Stimulated activated CD4-positive, alpha-beta T cell treated with anti-CD3 and anti-CD28 coated beads, Interleukin-15, amount 100 ng/mL, for 48 hours (primary cell): ENCODE measurements at places on chromosomes 16 and 17.

DNA sequence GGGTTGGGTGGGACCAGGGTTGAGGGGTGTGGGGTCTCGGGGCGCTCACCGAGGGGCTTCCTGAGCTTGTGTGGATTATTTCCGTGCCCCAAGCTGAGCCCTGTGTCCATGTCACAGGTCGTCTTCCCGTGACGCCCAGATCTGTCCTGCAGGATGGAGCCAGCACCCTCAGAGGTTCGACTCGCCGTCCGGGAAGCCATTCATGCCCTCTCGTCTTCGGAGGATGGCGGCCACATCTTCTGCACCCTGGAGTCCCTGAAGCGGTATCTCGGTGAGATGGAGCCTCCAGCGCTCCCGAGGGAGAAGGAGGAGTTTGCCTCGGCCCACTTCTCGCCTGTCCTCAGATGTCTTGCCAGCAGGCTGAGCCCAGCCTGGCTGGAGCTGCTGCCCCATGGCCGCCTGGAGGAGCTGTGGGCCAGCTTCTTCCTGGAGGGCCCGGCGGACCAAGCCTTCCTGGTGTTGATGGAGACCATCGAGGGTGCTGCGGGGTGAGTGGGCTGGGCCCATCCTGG, 1.0 kb downstream of the TELO2 start:
- DNase-seq, result no peak

DNA sequence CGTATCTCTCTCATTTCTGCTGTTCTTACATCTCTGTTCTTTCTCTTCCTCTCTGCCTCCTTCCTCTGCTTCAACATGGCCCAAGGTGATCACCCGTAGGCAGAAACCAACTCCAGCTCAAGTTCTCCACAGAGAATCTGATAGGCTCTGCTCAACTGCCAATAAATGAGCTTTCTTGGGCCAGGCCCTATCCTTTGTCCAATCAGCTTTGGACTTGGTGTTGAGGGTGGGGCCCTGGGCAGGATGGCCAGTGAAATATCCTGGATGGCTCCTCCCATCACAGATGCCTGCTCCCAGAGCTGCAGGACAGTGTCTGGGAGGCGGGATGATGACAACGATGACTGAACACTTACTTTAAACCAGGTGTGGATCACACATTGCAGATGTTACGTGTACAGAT, 17.4 kb upstream of the BRD7 start:
- no peak for DNase-seq

DNA sequence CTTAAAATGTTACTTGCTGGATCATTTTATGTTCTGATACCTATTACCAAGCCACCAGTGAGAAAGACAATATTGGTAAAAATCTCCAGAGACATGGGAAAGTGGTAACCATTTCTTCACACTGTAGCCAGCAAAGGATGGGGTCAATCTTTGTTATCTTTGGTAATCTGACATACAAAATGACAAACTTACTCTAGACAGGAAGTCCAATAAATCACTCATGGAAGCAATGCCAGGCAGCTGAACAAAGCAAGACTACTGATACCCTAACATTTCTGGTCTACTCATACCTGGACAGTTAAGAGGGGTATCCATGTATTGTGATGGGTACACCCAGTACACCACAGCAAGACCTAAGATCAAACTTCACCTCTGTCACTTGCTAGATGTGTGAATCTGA, 19.0 kb downstream of the GRB2 start:
- DNase-seq, result no peak

DNA sequence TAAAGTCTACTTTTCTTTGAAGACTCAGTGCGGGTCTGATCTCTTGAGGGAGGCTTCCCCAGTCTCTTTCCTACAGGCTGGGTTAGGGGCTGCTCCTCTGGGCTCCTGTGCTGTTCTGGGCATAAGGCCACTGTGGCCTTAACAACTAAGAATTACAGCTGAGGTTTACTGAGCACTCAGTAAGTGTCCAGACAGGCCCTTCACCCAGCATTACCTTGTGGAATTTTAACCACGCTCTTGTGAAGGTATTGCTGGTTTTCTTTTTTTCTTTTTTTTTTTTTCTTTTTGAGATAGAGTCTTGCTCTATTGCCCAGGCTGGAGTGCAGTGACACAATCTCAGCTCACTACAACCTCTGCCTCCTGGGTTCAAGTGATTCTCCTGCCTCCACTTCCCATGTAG, 3.6 kb upstream of the CA4 start:
- DNase-seq, result no peak

DNA sequence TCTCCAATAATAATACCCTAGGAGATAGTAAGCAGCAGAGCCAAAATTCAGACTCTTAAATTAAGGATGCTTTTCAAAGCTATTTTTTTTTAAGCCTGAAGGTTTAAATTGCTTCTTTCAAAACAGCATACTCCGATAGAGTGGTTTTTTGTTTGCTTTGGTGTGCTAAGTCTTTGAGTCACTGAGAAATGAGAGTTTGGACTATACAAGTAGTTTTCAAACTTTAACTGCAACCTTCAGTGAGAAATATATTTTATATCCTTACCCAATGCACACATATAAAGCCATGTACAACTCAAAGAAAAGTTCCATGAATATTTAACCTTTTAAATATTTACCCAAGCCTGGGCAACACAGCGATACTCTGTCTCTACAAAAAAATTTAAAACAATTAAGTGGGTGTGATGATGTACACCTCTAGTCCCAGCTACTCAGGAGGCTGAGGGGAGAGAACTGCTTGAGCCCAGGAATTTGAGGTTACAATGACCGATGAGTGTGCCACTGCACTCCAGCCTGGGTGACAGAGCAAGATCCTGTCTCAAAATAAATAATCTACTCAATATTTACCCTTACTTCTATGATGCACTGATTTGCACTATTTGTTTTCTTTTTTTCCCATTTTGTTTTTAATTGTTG, 19.2 kb downstream of the DCUN1D3 start:
- DNase-seq, result no peak

GRCh38 chr17:71163121-71163812, 957.6 kb upstream of the SOX9 start:
- DNase-seq, result no peak

DNA sequence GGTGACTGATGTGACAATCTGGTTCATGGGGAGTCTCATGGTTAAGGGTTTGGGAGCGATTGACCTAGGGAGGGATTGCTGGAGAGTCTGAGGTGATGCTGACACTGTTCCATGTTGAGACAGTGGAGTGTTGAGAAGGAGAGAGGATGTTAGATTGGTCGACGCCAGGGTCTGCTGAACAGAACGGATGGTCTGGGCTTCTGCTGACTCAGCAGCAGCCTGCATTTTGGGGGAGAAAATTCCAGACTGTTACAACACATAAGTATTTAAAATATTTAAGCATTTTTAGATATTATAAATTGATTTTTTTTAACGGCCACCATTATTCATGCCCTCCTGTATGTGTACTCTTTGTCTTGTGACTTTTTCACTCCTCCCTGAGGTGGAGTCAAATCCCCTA, 107.2 kb downstream of the TOX3 start:
- DNase-seq, result no peak

DNA sequence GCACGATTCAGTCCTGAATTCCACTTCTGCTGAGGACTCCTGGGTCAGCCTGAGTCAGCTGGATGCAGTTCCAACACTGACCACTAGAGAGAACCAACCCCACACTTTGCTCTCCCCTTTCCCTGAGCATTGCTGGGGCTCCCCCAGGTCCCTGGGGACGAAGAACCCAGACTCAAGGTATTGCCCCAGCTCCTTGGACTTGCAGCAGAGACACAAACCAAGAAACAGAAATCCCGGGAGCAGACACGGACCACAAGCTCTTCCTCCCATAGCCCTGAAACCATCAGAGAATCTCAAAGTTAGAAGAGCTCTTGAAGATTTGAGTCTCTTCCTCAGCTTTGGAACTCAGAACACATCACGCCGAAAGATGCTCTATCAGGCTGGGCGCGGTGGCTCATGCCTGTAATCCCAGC, 678 bp upstream of the GH1 start:
- peak; percentile 49 for DNase-seq
